Heart left ventricle (tissue), 16 donors: ENCODE measurements at places on chromosomes 13 and 19. TPM values are rescaled to one million over a fixed set of nuclear protein-coding genes. Genes with fewer than 3 reads are reported as not detected.
A peak's percentile ranks its signal among the peaks of the same experiment; 100 is the strongest.

CFAP97D2 gene
- total RNA-seq = not detected

CEACAM1 gene
- 8.3 TPM for total RNA-seq

INSL3 gene
- total RNA-seq = not detected

CYP4F2 gene
- not detected for total RNA-seq

FKRP gene
- total RNA-seq = 15.1 TPM

OR7A5 gene
- total RNA-seq = not detected

PSG7 gene
- total RNA-seq = not detected

MRPS12 gene
- 46.8 TPM for total RNA-seq

TEX29 gene
- not detected for total RNA-seq

GRCh38 chr13:92122186-92122853, 723.9 kb downstream of the GPC5 start:
- DNase-seq = no peak
- no peaks in the 10 kb centered on the region for H3K27me3 ChIP-seq
- H3K36me3 ChIP-seq = no peaks in the 10 kb centered on the region
- no peaks in the 10 kb centered on the region for H3K4me1 ChIP-seq
- H3K27ac ChIP-seq = no peak overlapping the region

DNA sequence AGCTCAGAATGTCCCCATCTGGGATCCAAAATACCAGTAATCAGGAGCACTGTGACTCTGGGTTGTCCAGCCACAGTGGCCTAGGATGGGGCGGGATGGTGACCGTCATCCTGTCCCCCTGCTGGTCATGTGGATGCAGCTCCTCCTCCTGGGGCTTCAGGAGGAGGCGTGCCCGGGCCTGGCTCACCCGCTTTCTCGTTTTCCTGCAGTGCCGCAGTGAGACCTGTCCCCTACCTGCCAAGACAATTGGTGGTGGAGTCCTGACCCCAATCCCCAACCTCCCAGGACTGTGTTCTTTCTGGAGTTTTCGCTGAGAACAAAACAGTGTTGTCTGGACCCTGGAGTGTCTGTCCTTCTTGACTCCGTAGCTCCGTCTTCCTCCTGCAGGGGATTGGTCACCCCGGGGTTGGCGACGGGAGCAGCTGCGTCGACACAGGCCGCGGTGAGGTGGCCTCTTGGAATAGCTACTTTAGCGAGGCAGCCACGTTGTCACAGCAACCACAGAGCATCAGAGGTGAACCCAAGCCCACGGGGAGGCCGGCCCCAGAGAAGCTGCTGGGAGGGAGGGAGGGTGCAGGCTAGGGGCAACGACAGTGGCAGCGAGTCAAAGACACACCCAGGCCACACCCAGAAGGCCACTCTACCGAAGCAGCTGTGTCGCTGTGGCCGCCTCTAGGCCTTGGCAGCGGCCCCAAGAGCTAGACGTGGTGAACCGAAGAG, 10.2 kb upstream of the EMC10 start:
- DNase-seq = no peak
- no peak overlapping the region for H3K27ac ChIP-seq
- H3K36me3 ChIP-seq = no peaks in the 10 kb centered on the region
- no peak overlapping the region for H3K4me3 ChIP-seq
- H3K4me1 ChIP-seq = no peaks in the 10 kb centered on the region

DNA sequence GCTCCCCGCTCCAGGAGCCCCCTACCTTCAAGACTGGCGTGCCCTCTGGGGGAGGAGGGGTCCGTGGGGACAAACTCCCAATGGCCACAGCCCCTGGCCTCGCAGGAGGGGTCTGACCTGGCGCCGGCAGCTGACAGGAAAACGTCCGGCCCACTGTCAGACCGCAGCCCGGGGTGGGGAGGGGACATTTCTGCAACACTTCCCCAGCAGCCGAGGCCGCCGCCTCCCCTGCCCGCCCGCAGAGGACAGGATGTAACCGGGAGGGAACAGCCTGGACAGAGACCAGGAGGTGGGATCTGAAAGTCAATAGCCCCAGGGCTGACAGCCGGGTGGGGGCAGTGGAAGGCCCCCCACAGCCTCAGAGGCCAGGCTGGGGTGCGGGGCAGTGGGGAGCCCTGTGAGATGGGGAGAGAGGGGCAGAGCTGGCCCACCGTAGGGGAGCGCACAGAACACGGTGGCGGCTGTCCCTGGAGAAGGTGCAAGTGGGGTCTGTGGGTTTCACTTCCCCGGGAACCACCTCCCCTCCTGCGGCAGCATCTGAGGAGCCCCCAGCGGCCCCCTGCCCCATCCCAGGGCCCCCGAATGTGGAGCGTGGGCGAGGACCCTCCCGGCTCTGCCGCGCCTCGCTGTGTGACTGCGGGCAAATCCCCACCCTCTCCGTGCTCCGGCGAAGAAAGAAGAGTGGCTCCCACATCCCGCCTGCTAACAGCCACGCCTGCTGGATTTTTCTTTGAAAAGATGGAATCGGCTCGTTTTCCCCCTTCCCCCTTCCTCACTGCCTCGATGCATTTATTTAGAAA, at the start of gene PEAK3:
Gene PEAK3 (minus strand): TSS at position 114 of the 800 bp plus-strand sequence. CDS start 1,244 bp downstream, outside the sequence.
- no peaks in the 10 kb centered on the region for H3K36me3 ChIP-seq
- no peak within 1 kb of the TSS for H3K4me3 ChIP-seq
- peak within 1 kb of the TSS; percentile 29 for H3K27ac ChIP-seq
- peaks cover 11% of the 10 kb centered on the region for H3K4me1 ChIP-seq
- H3K27me3 ChIP-seq = no peaks in the 10 kb centered on the region

GRCh38 chr13:38514575-38514974, 164.9 kb downstream of the UFM1 start:
- no peak for DNase-seq
- no peaks in the 10 kb centered on the region for H3K36me3 ChIP-seq
- no peak overlapping the region for H3K4me3 ChIP-seq
- H3K4me1 ChIP-seq = no peaks in the 10 kb centered on the region
- no peak overlapping the region for H3K27ac ChIP-seq
- H3K27me3 ChIP-seq = no peaks in the 10 kb centered on the region

- H3K4me3 ChIP-seq = no peak overlapping the region
- no peak overlapping the region for H3K27ac ChIP-seq
- no peaks in the 10 kb centered on the region for H3K27me3 ChIP-seq
- H3K36me3 ChIP-seq = no peaks in the 10 kb centered on the region
- H3K4me1 ChIP-seq = no peaks in the 10 kb centered on the region
- DNase-seq = no peak
These were observed 12.2 kb downstream of the GRIK5 start for GRCh38 chr19:42057846-42058245.

DNA sequence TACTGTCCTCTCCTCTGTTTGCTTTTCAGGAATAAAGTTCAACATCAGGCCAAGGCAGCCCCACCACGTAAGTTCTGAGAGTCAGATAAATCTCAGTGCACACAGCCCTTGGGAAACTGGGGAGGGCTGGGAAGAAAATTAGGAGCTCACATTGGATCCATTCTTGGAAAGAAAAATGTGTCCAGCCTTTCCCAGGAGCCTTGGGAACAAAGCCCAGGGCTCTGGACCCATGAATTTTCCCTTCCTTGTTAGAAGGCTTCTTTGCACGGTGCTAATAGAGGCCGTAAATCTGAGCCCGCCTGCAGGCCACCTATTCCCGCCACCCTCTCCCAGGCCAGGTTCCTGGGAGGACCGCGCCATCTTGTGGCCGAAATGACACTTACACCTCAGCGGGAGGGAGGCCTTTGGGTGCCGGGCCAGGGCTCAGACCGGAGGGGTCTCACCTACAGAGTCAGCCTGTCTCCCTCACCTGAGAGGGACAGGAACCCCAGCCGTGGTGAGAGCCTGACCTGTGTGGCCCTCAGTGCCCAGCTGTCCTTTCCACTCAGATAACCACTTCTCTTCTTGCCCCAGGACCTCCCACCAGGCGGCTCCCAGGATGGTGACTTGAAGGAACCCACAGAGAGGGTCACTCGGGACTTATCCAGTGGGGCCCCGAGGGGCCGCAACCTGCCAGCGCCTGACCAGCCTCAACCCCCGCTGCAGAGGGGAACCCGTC, 25.1 kb upstream of the KCTD15 start:
- no peaks in the 10 kb centered on the region for H3K36me3 ChIP-seq
- H3K27ac ChIP-seq = no peak overlapping the region
- H3K27me3 ChIP-seq = peaks cover 21% of the 10 kb centered on the region
- no peak overlapping the region for H3K4me3 ChIP-seq
- no peaks in the 10 kb centered on the region for H3K4me1 ChIP-seq

- no peak overlapping the region for H3K4me3 ChIP-seq
- H3K4me1 ChIP-seq = no peaks in the 10 kb centered on the region
- DNase-seq = no peak
- no peaks in the 10 kb centered on the region for H3K36me3 ChIP-seq
- no peak overlapping the region for H3K27ac ChIP-seq
These were observed 692.7 kb downstream of the UQCRFS1 start for GRCh38 chr19:28519952-28520861.

GRCh38 chr19:41521931-41522555, 53.9 kb upstream of the CEACAM21 start:
- DNase-seq = no peak
- peaks cover 34% of the 10 kb centered on the region for H3K27me3 ChIP-seq
- peak overlapping the region; percentile 47 for H3K27ac ChIP-seq
- no peaks in the 10 kb centered on the region for H3K36me3 ChIP-seq

GRCh38 chr19:45780448-45781213, 1.7 kb downstream of the DMPK start:
- peak overlapping the region; percentile 94 for H3K27ac ChIP-seq
- peak overlapping the region; percentile 55 for H3K4me3 ChIP-seq
- no peak for DNase-seq
- H3K36me3 ChIP-seq = no peaks in the 10 kb centered on the region
- H3K4me1 ChIP-seq = peaks cover 43% of the 10 kb centered on the region

GRCh38 chr19:19575411-19575810, 37.3 kb downstream of the CILP2 start:
- no peaks in the 10 kb centered on the region for H3K27me3 ChIP-seq
- H3K4me3 ChIP-seq = no peak overlapping the region
- no peaks in the 10 kb centered on the region for H3K36me3 ChIP-seq
- no peak for DNase-seq
- H3K27ac ChIP-seq = no peak overlapping the region
- H3K4me1 ChIP-seq = no peaks in the 10 kb centered on the region

- H3K27ac ChIP-seq = no peak overlapping the region
- DNase-seq = no peak
- no peaks in the 10 kb centered on the region for H3K27me3 ChIP-seq
- H3K4me3 ChIP-seq = no peak overlapping the region
These were observed 357.1 kb downstream of the DCT start for GRCh38 chr13:94122300-94122915.

DNA sequence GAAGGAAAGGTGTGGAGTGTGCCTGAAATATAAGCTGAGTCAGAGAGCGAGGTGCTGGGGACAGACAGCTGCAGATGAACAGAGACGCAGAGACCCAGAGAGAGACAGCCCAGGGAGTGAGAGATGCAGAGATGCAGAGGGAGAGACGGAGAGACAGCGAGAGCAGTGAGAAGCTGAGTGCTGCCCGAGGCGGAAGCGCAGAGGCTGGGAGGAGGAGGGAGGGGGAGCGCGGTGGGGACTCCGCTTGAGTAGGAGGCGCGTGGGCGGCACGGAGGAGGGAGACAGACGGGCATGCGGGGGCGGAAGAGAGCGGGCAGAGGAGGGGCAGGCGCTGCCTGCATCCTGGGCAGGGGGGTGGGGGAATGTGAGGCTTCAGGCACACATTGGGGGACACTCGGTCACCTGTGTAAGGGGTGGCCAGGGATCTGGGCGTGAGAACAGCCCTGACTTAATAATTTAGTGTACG, 25.7 kb downstream of the SLC8A2 start:
- H3K4me1 ChIP-seq = no peaks in the 10 kb centered on the region
- no peak overlapping the region for H3K4me3 ChIP-seq
- H3K36me3 ChIP-seq = no peaks in the 10 kb centered on the region
- no peak for DNase-seq

DNA sequence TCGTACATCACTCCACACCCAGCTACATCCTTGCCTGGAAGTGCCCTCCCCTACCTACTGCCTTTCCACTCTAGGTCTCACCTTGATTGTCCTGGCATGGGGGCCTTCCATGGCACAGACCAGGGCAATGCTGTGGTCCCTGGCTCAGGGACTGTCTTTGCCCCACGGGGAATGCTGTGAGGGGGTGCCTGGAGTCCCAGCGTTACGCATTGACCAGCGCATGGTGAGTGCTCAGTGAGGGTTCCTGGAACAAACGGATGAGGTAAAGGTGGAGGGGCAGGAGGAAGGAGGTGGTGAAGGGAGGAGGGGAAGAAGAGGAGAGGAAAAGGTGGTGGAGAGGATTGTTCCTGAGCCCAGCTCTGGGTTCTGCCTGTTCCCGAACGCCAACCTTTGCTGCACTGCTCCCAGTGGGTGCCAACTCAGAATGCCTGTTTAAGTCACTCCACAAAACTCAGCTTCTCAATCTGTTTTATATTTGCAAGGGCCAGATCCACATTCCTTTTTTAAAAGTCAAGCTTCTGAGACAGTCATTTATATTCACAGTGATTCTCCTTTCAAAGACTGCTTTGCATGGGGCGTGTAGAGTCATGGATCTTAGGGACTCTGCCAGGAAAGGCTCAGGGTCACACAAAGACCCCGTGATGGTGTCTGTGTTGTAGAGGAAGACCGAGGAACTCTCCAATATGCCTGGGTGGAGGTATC, 40.8 kb downstream of the CHST8 start:
- H3K4me3 ChIP-seq = no peak overlapping the region
- no peak for DNase-seq
- H3K27ac ChIP-seq = no peak overlapping the region

DNA sequence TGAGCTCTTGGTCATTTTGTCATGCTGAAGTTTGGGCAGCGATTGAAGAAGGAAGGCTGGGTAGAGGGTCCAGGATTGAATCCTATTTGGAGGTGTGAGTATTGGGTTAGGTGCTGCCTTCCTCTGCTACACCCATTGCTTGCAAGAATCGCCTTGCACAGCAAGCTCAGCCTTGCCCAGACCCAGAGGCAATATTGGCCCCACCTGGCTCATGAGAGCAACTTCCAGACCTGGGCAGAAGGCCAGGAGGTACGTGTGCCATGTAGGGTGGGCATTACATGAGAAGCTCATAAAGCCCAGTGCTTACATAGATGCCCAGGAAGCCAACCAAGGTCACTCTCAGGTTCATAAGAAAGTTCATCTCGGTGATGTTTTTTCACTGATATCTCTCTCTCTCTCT, 718.0 kb downstream of the EFNB2 start:
- no peak overlapping the region for H3K27ac ChIP-seq
- H3K4me1 ChIP-seq = no peaks in the 10 kb centered on the region
- H3K36me3 ChIP-seq = no peaks in the 10 kb centered on the region
- no peaks in the 10 kb centered on the region for H3K27me3 ChIP-seq
- H3K4me3 ChIP-seq = no peak overlapping the region

GRCh38 chr19:11848200-11848593, 329 bp upstream of the ZNF439 start:
- peak overlapping the region; percentile 72 for H3K4me3 ChIP-seq
- no peaks in the 10 kb centered on the region for H3K27me3 ChIP-seq
- H3K4me1 ChIP-seq = no peaks in the 10 kb centered on the region

DNA sequence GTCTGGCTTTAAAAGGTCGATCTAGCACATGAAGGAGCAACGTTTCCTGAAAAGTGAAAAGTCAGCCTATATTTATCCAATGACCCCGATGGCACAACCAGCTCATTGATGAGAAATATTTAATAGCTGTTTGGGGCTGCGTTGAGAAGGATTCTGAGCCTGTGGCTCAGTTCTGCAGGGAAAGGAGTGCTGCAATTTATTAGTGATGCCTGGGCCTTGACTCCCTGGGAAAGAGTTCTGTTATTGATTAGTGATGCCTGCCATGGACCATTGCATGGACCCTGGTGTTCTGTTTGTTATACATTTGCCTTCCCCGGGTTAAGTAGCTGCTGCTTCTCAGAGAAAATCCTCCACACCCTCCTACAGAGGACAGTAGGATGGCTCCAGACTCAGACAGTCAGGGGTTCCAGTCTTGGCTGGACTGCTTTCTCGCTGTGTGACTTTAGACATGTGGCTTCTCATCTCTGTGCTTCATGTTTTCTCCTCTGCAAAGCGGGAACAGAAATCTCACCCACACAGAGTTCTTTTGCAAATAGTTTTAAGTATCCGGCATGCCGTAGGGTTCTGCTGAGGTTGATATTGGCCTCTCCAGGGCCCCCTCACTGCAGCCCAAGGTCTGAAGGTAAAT, 17.7 kb upstream of the PTPRS start:
- no peak for DNase-seq
- no peak overlapping the region for H3K4me3 ChIP-seq
- H3K27me3 ChIP-seq = peaks cover 11% of the 10 kb centered on the region
- no peaks in the 10 kb centered on the region for H3K36me3 ChIP-seq
- H3K4me1 ChIP-seq = no peaks in the 10 kb centered on the region
